ENCODE measurements at places on chromosomes 7 and 10.

DNA sequence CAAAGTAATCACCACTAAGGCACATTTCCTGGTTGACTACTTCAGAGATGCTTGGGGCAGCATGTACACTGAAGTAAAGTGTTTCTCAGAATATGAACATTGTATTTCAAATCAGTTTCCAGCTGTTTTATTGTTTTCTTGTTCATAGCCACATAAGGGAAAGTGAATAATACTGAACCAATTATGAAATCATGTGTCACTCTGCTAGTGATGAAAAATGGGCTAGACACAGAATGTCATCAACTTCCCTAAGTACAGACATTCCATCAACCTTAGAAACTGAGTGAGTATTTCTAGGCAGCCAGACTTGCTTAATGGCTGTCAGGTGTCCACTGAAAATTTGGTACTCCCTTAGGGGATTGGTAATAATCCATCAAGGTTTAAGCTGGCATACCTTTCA, 603.5 kb downstream of the ARL4A start:
- no peak for DNase-seq

DNA sequence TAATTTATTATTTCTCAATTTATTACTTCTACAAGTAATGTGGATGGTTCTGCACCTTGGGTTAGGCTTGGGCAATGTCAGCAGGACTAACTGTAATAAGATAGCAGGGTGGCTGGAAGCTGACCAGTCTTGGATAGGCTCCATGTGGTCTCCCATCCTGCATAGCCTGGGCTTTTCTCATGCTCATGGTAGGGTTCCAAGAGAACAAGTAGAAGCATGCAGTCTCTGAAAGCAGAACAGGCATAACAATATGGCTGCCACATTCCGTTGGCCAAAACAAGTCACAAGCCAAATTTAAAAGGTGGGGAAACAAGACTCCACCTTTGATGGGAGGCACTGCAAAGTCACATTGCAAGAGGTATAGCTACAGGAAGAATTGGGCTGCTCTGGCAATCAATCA, 98.6 kb upstream of the MDFIC start:
- no peak for DNase-seq

DNA sequence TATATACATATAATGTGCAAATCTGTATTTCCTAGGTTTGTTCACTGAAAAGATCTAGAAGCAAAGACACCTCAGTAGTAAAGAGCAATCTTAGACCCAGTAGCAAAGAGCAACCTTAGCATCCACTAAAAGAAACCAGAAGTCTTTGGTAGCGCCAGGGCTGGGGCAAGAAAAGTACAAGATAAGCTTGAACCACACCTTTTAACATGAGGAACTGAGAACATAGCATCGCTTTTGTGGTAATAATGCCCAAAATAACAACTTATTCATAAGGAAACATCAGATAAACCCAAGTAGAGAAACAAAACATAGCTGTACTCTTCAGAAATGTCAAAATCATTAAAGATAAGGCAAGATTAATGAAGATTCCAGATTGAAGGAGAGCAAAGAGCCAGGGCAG, 173.4 kb downstream of the IMMP2L start:
- no peak for DNase-seq

- DNase-seq: no peak
Measured at GRCh38 chr10:57186201-57186600, 825.1 kb upstream of the ZWINT start.

GRCh38 chr10:10830293-10830986, 187.2 kb upstream of the CELF2 start:
- DNase-seq: no peak

- no peak for DNase-seq
Measured at GRCh38 chr10:93352638-93353383, 129.3 kb downstream of the MYOF start.

DNA sequence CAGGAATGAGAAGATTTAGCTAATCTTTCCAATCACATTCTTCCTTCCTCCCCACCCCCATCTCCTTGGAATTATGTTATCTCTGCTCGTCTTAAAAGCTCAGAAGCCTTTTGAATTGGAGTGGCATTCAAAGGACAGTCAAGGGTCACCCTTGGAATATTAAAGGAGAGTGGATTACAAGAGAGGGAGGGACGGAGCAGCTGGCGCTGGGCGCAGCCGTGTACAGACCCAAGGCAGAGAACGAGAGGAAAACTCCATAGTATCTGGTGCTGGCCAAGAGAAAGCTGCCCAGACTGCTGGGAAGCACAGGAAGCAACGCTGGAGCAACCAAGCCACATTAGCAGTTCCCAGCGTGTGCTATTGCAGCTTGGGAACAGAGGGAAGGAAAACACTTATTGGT, 95.7 kb downstream of the POU6F2 start:
- no peak for DNase-seq

DNA sequence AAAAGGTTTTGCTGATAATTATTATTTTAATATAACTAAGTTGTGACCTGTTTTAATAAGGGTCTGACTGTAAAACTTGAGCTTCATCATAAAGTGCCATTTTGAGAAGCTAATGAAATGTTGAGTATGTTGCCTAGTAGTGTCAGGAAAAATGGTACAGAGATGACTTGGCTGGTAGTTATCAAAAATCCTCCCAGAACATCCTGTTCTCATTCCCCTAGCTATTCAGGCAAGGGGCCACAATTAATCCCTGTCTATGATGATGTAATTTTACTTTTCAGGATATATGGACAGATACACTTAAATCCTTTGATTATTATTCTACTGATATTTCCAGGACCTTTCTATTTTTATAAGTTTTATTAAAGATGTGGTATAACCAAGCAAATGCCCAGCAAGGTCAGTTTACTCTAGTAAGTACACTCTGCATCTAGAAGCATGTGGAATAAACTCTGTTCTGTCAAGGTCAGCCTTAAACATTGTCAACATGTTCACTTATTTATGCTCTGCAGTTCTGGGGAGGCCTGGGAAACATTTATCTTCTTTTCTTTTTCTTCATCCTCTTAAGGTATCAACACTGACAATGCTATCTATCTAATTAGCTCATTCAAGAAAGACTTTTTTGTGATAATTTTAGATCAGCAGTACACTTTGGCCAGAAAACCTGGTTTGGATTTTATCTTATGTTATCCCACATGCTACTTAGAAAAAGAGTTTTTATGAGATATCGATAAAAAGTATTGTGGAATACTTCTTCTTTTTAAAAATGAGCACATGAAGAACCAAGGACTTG, 32.1 kb downstream of the BTRC start:
- no peak for DNase-seq

DNA sequence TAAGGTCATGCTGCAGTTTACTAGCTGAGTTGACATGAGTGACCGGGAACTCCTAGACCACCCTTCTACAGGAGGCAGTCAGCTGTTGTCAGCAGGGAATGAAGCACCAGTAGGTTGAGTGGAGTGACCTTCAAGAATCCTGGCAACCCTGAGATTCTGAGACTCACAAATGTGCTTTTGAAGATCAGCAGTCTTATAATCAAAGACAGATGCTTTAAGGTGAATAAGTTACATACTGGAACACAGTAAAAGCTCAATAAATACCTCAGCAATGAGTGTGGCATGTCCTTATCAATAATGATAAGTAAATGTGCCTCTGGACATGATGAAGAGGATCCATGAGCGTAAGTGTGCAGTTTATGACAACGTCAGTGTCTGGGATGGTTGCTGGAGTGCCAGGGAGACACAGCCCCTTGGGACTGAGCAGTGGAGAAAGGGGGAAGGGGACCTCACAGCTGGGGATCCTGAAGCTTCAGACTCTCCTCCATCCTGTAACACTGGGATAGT, 11.9 kb upstream of the OR6V1 start:
- no peak for DNase-seq

- DNase-seq: no peak
Measured at GRCh38 chr10:100357059-100357858, 10.2 kb downstream of the SCD start.

DNA sequence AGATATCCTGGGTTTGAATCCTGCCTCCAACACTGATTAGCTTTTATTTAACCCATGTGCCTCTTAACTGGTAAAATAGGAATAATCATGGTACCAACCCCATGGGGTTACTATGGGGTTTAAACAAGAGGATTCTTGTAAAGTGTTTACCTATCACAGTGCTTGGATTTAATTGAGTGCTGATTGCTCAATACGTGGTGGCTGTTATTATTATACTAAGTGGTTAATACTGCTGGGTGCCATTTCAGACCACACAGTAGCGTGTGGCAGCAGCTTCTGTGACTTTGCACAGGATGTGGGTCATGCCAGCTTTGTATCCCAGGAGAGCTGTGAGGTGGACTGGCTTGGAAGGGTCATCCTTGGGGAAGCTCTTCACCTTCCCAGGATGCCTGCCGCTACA, 177.2 kb downstream of the SEC23IP start:
- DNase-seq: no peak

GRCh38 chr7:51315393-51316261, 982 bp downstream of the COBL start:
- no peak for DNase-seq

GRCh38 chr7:151380199-151381097, 29.4 kb downstream of the WDR86 start:
- no peak for DNase-seq

DNA sequence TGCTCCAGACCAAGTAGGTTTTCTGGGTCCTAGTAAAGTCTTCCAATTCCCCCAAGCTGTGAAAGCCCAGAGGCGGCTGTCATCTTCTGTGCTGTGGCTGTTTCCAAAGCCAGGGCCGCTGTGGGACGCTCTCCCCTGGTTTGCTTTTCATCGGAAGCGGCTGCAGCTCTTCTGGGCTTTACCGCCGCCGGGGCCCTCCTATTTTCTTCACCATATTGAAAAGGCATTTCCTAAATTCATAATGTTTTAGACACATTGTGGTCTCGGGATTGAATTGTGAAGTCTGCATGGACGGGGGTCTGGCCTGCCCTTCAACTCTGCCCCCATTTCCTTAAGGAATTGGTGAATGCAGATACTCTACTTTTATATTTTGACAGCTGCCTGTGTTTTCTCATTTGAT, 551.4 kb upstream of the MGMT start:
- no peak for DNase-seq

GRCh38 chr10:101261702-101262101, 32.4 kb upstream of the LBX1 start:
- DNase-seq: no peak

GRCh38 chr7:50658696-50659095, 93.5 kb upstream of the DDC start:
- DNase-seq: no peak

DNA sequence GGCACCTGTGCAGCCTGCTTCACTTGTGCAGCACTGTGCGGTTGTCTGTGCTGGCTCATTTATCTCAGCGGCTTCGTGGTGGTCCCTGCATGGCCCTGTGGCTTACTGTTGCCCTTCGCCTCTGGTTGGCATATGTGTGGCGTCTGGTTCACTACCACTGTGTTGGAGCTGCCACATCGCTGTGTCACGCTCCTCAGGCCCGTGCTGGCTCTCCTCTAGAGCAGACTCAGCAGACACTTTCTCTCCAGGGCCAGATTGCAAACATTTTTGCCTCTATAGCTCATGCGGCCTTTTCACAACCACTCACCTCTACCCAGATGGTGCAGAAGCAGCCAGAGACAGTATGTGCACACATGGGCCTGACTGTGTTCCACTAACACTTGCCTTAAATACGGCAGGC, 37.9 kb downstream of the PPP2R2D start:
- DNase-seq: no peak

GRCh38 chr7:99840136-99840869, 12.5 kb downstream of the CYP3A43 start:
- no peak for DNase-seq

DNA sequence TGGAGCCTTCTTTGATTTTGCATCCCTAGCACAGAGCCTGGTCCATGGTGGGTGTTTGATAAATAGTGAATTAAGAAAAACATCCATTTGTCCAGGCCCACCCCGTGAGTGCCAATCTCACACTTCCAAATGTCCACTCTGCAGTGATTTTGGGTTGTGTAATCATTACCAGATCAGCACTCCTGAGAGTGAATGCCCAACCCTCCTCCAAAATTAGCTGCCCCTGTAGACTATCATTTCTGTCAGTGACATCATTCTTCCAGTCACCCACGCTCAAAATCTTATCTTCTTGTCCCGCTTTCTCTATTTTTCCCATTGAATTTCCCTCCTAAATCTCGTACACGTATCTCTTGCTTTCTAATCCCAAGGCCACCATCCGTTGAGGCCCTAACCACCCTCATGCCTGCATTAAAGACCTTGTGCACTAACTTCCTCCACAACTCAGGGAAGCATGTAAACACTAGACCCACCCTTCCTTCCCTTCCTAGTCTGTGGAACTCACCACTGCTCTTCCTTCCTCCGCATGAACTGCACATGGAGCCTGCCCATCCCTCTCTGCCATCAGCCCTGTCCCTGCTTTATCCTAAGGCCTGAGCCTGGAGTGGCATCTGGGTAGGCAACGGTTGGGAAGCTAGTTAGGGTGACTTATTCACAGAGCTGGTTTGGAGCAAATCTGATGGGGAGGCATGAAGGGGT, 32.8 kb downstream of the PIK3AP1 start:
- DNase-seq: no peak

DNA sequence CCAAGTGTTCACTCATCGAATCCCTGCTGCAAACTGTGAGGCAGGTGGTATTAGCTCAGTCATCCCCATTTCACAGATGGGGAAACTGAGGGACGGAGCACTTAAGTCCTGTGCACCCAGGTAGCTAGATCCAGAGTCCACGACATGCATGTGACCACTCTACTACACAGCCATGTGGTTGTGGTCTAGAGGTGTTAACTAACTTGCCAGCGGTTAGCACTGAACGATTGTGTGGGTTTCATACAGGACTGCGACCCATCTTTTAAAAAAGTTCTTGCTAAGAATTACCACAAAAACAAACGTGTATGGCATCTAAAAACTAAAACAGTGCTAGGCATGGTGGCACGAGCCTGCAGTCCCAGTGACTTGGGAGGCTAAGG, 16.1 kb upstream of the ABCC2 start:
- no peak for DNase-seq

DNA sequence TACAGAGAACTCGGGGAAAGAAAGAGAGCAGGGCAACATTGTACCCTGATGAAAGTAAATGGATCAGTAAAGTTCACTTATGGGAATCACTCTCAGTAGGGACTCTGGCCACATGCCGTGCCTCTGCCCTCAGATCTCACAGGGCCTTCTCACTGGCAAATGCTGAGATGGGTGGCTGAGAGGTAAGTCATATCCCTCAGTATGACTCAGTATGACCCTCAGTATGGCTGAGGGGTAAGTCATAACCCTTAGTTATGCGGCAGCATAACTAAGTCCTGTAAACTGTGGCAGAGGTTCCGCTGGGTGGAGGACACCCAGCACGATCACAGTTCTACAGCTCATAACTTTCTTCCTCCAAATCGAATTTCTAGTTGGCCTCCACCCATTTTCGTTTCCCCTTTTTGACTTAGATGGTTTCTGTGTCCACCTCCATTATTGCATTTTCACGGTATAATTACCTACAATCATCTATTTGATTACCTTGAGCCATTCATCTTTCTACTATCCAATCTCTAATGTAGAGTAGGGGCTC, 26.5 kb upstream of the WNT16 start:
- DNase-seq: peak; percentile 16
